ENCODE measurements at places on chromosomes 5 and 9. TPM values are rescaled to one million over a fixed set of nuclear protein-coding genes. Genes with fewer than 3 reads are reported as not detected.

- H3K27me3 ChIP-seq: no peaks in the 10 kb centered on the region
- peak overlapping the region; percentile 74 for H3K4me3 ChIP-seq
- H3K4me1 ChIP-seq: peaks cover 23% of the 10 kb centered on the region
- H3K36me3 ChIP-seq: no peaks in the 10 kb centered on the region
- H3K27ac ChIP-seq: peak overlapping the region; percentile 50
These were observed 31.7 kb downstream of the GSN start for GRCh38 chr9:121299467-121300282.

Gene CACNA1B
- total RNA-seq: 0.75 TPM

Gene LRRC70
- total RNA-seq: 1.7 TPM

DNA sequence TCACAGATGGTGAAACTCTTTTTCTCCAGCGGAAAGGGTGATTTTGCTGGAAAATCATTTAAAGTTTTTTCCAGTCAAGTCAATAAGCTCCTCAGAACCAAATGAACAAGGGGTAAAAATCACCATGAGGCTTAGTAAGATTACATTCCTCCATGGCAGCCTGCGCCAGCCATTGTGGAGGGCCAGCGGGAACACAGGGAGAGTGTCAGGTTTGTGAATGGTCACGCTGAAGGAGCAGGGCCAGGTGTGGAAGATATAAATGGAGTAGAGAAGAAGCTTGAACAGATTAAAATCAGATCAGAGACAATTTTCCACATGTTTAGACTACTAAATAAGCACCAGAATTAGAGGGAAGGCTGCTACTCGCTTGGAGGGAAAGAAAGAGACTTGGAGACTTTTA is 208.8 kb downstream of the NR3C1 start:
- H3K4me1 ChIP-seq: no peaks in the 10 kb centered on the region
- no peak overlapping the region for H3K4me3 ChIP-seq
- H3K27me3 ChIP-seq: no peaks in the 10 kb centered on the region
- DNase-seq: no peak

- H3K27me3 ChIP-seq: no peaks in the 10 kb centered on the region
- no peak overlapping the region for H3K4me3 ChIP-seq
- peaks cover 19% of the 10 kb centered on the region for H3K4me1 ChIP-seq
- no peak for DNase-seq
- H3K27ac ChIP-seq: no peak overlapping the region
These were observed 211.7 kb downstream of the TLE1 start for GRCh38 chr9:81477669-81478068.

Gene TUSC1
- not detected for total RNA-seq

DNA sequence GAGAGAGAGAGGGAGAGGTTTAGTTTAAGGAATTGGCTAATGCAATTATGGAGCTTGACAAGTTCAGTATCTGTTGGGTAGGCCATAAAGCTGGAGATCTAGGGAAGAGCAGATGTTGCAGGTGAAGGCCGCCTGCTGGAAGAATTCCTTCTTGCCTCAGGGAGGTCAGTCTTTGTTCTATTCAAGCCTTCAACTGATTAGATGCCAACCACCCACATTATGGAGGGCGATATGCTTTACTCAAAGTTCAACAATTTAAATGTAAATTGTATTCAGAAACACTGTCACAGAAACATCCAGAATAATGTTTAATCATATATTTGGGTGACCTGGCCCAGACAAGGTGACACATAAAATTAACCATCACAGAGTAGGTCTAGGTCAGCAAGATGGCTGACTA is 51.7 kb upstream of the SSBP2 start:
- no peaks in the 10 kb centered on the region for H3K27me3 ChIP-seq
- H3K27ac ChIP-seq: no peak overlapping the region
- peaks cover 28% of the 10 kb centered on the region for H3K4me1 ChIP-seq
- H3K36me3 ChIP-seq: peaks cover 9% of the 10 kb centered on the region

Gene C9
- not detected for total RNA-seq

DNA sequence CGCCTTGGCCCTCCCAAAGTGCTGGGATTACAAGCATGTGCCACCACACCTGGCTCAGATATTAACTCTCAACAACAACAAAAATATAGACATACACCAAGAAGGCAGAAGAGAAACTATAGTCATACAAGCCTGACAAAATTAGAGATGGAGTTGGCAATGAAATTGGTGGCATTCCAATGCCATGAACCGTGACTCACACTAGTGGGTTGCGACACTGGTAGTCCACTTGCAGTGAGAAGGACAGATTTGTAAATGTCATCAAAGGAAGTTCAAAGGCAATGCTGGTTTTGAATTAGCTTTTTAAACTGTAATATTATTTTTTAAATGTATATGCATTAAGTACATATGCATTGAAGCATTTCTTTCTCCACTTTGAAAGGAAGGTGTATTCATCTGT is 8.5 kb upstream of the DNAJC25 start:
- no peaks in the 10 kb centered on the region for H3K36me3 ChIP-seq
- peaks cover 3% of the 10 kb centered on the region for H3K27me3 ChIP-seq
- no peak overlapping the region for H3K27ac ChIP-seq

DNA sequence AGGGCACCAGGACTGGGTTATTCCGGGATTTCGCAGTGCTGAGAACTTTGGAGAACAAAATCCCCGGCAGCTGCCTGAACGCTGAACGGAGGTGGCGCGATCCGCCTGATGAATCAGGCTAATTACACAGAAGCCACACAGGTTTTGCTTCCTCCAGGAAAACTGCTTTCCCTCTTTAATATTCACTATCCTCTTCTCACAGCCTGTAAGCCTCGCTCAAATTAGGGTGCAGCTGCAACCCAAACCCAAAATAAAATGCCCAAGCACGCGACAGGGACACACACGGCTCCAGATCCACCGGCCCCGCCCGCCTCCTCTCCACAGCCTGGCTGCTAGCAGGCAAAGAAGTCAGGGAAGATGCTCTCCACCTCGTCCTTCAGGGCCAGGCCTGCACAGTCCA is 6.0 kb downstream of the SOHLH1 start:
- DNase-seq: no peak
- H3K4me3 ChIP-seq: no peak overlapping the region
- no peak overlapping the region for H3K27ac ChIP-seq

DNA sequence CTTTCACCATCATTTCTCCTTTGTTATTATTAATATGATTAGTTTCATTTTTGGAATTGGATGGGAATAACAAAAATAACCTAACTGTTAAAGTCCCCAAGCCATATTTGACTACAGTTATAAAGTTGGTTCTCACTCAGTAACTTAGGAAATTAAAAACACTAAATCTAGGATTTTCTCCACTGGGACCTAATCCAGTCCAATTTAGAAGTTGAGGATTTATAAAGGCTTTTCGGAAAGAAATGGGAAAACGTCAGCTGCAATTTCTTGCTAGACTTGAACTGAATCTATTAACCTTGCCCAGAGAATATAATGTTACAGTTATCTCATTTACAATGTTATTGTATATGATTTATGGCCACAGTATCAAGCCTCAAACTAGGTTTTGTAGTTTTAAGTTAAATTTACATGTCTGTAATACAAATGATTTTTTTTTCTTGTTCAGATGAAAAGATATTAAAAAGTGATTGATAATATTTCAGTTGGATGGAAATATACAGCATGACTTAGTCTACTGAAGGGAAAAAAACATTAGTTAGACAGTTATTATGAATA is 524.3 kb upstream of the GRAMD2B start:
- H3K27me3 ChIP-seq: no peaks in the 10 kb centered on the region
- no peak for DNase-seq
- no peak overlapping the region for H3K27ac ChIP-seq
- no peak overlapping the region for H3K4me3 ChIP-seq
- peaks cover 12% of the 10 kb centered on the region for H3K4me1 ChIP-seq
- no peaks in the 10 kb centered on the region for H3K36me3 ChIP-seq

DNA sequence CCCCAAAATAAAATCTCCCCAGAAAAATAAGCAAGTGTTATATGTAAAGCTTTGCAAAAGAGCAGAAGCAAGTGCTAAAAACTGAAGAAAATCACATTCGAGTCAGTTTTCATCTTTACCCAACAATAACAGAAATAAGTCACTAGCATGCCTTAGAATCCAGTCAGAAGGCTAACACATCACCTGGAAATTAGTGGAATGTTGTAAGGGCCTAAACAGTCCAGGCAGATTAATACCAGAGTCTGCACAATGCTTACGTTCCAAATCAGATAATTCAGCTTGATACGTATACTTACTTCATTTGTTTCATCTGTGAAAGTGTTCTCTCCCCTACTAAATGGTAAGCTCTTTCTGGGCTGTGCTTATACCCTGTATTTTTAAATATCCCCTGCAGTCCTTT is 42.7 kb downstream of the SUSD1 start:
- H3K4me1 ChIP-seq: peaks cover 5% of the 10 kb centered on the region
- peaks cover 30% of the 10 kb centered on the region for H3K36me3 ChIP-seq
- no peak overlapping the region for H3K4me3 ChIP-seq
- no peaks in the 10 kb centered on the region for H3K27me3 ChIP-seq
- no peak for DNase-seq
- H3K27ac ChIP-seq: no peak overlapping the region

Gene MAP1B
- 60.8 TPM for total RNA-seq

Gene ERAP2
- total RNA-seq: 0.68 TPM

DNA sequence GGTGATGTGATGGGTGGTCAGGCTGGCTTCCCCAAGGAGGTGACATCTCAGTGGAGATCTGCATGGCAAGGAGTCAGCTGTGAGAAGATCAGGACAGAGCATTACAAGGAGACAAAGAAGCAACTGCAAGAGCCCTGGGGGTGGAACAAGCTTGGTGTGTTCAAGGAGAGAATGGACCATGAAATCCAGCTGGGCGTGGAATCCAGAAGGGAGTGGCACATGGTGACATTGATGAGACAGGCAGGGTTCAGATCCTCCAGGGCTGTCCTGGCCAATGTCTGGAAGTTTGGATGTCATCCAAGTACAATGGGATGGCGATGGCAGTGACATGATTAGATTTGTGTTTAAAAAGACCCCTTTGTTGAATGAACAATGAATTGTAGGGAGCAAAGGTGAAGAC is 175.6 kb downstream of the MACROH2A1 start:
- peaks cover 11% of the 10 kb centered on the region for H3K4me1 ChIP-seq
- no peak overlapping the region for H3K4me3 ChIP-seq
- H3K27ac ChIP-seq: no peak overlapping the region
- DNase-seq: no peak
- no peaks in the 10 kb centered on the region for H3K36me3 ChIP-seq

Data from mesothelial cell of epicardium (in vitro differentiated cells).